ENCODE measurements at places on chromosomes 7 and 10.

DNA sequence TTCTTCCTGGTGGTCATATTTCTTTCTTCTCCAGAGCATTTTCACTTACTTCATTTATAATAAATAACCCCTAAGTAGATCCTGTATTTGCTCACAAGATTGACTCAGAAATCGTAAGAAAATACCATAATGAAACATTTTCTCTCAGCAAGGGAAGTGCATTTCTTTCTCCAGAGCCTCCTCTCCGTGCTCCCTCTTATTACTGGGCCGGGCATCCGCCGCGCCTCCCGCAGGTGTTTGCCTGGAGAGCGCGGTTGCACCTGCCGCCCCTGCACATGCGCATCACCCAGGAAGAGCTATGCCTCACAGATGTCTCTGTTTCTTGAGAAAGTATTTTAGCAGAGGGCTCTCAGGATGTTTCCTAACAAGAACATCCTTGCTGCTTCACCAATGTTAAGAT is 509.2 kb downstream of the TCERG1L start:
- no peak for DNase-seq

GRCh38 chr10:98778277-98778759 is 331.6 kb upstream of the HPS1 start:
- DNase-seq = no peak

GRCh38 chr7:4939971-4940728 is 18.8 kb downstream of the MMD2 start:
- no peak for DNase-seq

GRCh38 chr10:105953056-105953455 is 1211.5 kb downstream of the SORCS1 start:
- no peak for DNase-seq

DNA sequence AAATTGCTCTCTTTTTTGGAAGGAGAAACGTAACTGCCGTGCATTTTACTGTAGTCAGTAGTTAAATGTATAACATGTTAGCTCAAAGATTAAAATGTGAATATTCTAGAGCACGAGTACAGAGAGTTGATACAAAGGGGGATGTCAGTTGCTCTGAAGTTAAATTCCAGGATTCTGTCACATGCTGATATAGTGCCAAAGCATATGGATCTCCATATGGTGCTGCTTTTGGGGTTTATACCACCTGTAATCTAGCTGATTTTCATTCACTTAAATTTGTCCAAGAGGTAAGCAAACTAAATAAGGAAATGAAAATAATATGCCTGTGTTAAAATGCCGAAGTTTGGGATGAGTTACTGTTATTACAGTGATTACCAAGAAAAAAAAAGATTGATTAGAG is 298.6 kb downstream of the EXOC4 start:
- DNase-seq = no peak

DNA sequence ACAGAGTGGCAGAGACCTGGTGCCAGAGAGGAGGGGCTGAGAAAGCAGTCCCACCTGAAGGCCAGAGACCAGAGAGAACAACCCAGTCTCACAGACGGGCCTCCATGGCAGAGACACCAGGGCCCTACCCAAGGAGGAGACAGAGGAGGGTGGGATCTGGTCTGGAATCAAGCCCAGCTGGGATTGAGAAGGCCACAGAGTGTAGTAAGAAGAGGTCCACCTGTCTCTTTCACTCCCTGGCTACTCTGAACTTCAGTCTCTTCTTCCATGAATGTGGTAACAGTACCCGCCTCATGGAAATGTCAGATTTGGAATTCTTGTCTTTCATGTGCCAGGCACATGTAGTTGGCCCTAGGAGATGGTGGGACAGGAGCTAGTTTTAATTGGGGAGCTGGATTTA is 55.6 kb downstream of the CLIP2 start:
- no peak for DNase-seq

DNA sequence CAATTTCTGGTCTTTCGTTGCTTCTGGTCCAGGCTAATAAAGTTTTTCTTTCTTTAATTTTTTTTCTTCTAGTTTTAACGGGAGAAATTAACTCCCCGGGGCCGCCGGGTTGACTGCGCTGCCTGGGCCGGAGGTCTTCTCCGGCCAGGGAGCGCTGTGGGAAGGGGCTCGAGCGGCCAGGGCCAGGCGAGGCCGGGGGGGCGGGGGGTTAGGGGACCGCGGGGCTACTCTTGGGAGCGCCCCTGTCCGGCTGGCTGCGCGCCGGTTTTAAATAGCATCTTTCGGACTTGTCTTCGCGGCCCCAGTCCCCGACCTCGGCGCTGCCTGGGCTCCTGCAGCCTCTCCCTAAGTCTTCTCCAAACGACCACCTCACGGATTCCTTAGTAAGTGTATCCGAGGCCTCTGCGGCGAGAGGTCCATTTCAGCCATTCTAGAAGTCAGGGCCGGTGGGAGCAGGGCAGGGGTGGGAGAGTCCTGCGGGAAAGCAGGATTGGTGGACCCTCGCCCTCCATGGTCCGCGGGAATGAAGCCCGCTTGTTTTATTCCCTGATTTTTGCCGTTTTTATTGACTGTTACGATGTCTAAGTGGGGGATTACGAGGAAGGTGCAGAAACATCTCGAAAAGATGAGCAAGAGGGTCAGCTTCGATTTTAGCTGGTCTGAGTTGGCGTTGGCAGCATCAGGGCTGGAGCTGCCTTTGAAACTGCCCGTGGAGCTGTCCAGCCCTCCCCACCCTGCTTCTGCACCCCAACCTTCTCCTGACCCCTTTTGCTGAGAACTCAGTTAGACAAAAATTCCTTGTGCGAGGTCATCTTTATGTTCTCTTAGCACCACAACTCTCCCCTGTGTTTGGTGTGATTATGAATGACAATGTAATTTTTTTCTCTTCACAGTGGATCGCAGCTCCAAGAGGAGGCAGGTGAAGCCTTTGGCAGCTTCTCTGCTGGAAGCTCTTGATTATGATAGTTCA is 555 bp downstream of the PHF14 start:
- no peak for DNase-seq

GRCh38 chr10:103451831-103452505 is at the start of gene CALHM2:
Gene CALHM2, minus strand, starts transcription at chr10:103452370. Its CDS starts 2,429 bp downstream, at chr10:103449941.
- DNase-seq = peak; percentile 57

DNA sequence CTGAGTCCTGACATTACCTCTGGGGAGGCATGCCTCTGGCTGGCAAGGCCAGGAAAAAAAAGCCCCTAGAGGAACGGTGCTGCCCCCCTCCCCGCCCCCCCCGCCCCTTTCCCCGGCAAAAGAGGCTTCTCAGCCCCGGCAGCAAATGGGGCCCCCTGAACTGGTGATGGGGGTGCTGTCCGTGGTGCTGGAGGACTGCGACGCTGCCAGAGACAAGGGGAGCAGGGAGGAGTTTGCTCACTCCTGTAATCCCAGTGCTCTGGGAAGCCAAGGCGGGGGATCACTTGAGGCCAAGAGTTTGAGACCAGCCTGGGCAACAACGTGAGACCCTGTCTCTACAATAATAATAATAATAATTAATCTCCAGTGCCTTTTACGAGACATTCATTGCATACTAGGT is 23.7 kb downstream of the SRRM3 start:
- peak; percentile 48 for DNase-seq

GRCh38 chr7:151903249-151904032 is 26.5 kb upstream of the PRKAG2 start:
- no peak for DNase-seq

DNA sequence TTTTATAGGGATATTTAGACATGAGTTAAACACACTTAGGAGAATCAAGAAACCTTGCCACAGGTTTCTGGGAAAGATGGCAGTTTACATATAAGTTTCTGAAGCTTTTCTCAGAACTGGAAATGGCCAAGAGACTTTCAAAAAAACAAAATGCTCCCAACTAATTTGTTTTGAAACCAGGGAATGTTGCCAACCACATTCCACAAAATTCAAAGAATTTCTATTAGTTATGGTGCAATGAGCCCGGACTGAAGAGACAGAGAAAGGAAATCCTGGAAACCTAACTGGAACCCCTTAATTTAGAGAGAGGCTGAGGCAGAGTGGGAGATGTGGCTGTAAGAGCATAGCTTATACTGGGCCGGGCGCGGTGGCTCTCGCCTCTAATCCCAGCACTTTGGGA is 128.5 kb downstream of the PTEN start:
- DNase-seq = no peak

DNA sequence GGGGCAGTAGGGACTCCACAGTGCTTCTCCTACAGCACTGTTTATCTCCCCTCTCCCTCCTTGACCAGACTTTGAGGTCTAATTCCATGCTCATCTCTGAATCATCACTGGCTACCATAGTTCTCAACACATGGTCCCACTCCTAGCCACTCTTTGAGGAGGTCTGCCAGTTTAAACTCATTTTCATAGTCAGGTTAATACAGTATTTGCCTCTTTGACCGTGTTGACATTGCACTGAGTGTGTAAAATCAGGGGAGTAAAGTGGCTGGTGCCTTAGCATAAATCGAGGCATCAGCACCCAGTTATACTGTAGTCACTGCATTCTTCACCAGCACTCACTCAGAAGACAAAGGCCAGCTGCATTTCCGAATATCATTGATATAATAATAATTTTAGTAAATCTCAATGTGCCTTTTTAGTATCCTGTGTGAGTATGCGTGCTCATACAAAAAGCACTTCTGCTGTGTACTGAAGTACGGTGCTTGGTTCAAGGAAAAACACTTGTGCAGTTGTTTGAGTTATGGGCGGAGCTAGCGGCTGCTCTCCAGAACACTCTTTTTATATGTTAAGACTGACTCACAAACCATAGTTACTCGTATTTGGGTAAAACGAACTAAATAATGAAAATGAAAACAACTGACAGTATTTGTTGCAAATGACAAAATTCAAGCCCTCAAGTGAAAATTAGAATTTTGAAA is 89.7 kb downstream of the GALNT11 start:
- no peak for DNase-seq

GRCh38 chr10:1365540-1366321 is 309.5 kb downstream of the WDR37 start:
- DNase-seq = no peak

DNA sequence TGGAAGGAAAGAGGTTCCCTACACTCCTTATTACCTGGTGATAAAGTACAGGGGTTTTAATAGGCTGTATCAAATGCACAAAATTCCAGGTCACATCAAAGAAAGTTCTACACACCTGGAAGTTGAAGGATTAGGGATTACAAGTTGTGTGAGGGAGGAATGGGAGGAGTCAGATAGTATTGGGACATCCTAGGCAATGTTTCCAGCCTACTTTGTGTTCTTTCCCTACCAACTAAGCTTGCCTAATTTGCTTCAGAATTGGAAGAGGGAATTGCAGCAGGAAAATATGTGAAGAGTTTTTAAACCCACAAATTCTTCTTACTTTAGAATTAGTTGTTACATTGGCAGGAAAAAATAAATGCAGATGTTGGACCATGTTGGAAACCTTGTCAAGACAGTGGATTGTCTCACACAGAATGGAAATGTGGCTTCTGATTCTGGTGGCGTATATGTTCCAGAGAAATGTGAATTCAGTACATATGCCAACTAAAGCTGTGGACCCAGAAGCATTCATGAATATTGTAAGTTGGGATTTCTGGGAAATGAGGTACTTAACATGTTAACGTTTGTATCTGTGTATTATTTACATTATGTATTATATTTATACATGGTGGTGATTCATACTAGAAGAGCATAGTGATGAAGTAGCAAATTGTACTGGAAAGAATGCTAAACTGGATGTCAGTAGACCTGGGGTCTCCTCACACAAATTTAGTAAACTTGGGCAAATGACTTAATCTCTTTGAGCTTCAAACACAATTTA is at the start of gene LIPM:
LIPM (plus strand) TSS at position 208 of the 763 bp plus-strand sequence; CDS start at position 375, 167 bp downstream.
- no peak for DNase-seq

DNA sequence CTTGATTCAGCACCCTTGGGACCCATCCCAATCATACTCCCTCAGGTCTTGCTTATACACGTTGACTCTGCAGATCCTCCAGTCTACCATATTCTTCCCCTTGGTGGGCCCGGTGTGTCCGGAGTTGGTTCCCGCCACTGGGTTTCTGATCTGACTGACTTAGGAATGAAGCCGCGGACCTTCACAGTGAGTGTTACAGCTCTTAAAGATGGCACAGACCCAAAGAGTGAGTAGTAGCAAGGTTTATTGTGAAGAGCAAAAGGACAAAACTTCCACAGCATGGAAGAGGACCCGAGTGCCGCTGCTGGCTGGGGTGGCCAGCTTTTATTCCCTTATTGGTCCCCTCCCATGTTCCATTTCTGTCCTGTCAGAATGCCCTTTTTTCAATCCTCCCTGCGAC is 5.9 kb upstream of the GDF10 start:
- DNase-seq = no peak

DNA sequence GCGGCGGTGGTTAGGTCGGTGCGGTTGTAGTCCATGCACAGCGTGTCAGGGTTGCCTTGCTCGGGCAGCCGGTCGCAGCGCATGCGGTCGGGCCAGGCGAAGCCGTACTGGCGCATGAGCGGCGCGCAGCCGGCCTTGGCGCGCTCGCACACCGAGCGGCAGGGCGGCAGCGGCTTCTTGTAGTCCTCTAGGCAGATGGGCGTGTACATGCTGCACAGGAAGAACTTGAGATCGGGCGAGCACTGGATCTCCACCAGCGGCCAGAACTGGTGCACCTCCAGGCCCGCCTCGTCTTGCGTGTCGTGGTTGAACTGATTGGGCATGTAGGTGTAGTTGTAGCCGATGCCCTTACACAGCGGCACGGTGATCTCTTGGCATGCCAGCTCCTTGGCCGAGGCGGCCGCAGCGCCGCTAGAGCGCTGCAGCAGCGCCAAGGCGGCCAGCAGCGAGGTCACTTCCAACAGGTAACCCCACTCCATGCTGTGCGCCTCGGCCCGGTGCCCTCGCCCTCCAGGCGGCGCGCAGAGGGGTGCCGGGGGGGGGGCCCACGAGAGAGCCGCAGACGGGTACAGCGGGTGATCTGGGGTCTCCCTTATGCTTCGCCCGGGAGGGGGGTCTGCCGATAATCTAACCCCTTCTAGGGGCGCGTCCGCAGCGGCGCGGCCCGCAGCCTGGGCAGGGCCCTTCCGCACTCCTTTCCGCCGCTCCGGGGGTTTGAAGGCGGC is 983 bp downstream of the FZD8 start:
- DNase-seq = no peak

DNA sequence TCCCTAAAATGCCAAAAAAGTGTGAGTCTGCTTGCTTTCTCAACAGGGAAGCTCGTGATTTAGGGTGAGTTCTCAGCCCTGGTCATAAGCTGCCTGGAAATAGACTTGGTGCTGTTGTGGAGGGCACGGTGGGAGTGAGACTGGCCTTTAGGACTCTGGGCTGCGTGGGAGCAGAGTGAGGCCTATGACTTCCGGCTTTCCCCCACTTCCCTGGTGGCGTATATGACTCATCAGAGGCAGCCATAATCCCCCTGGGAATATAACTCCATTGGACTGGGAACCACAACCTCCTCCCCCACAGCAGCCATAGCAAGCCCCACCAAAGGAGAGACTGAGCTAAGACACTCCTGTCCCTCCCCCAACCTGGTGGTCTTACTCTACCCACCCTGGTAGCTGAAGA is 95.0 kb downstream of the PON1 start:
- no peak for DNase-seq

DNA sequence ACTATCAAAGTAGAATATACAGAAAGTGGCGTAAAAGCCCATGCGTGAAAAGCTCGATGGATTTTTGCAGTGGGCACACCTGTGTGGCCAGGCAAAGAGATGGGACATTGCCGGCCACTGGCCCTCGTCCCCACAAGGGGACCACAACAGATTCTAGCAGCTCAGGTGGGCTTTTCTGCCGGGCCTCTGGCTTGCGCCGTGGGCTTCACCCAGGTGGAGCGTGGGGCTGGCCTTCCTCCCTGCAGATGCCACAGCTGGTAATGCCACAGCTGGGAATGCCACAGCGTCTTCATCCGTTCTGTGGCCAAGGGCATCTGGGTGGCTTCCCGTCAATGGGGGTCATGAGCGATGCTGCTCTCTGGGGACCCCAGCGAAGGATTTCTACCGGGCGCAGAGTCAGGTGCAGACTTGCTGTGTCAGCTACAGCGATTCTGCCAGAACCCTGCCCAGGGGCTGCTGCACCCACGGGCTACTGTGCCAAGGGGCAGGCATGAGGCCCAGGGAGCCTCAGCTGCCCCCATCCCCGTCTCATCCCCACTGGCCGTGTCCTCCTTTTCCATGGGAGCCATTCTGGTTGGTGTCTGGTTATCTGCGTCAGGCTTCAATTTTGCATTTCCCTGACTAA is 52.5 kb upstream of the NKX6-2 start:
- DNase-seq = no peak
